ENCODE measurements at places on chromosomes 2 and 18.

GRCh38 chr2:176789751-176790150 is 422.8 kb upstream of the HNRNPA3 start:
- no peak for DNase-seq

DNA sequence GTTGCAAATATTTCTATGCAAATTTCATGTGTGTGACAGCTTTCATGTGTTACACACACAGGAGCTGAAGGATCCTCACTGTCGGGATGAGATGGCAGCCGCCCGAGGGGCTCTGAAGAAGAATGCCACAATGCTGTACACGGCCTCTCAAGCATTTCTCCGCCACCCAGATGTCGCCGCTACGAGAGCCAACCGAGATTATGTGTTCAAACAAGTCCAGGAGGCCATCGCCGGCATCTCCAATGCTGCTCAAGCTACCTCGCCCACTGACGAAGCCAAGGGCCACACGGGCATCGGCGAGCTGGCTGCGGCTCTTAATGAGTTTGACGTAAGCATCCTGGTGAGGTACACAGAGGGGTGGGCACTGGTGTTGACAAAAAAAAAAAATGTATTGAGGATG is 361.2 kb downstream of the CTNNA2 start:
- DNase-seq: no peak

GRCh38 chr2:229810786-229811185 is 96.4 kb upstream of the DNER start:
- DNase-seq: no peak

DNA sequence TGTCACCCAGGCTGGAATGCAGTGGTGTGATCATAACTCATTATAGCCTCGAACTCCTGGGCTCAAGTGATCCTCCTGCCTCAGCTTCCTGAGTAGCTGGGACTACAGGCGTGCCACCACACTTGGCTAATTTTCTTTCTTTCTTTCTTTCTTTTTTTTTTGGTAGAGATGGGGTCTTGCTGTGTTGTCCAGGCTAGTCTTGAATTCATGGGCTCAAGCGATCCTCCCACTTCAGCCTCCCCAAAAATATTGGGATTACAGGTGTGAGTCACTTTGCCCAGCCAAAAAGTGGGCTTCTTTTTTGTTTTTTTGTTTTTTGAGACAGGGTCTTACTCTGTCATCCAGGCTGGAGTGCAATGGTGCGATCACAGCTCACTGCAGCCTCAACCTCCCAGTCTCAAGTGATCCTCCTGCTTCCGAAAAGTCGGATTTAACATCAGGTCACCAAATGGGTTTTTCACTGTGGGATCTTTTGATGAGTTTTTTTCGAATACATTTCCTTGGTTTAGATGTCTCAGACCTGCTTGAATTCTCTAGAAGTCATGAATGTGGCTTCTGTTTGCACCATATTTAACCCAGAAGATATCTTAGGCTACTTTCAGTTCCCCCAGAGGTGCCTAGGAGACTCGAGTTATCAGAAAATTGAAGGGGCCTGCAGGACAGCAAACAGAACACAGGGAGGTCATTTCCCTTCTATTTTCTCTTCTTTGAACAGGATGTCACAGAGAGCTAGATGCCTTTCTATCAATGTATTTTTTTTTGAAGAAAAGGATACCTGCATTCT is 8.9 kb downstream of the RAB31 start:
- DNase-seq: no peak

DNA sequence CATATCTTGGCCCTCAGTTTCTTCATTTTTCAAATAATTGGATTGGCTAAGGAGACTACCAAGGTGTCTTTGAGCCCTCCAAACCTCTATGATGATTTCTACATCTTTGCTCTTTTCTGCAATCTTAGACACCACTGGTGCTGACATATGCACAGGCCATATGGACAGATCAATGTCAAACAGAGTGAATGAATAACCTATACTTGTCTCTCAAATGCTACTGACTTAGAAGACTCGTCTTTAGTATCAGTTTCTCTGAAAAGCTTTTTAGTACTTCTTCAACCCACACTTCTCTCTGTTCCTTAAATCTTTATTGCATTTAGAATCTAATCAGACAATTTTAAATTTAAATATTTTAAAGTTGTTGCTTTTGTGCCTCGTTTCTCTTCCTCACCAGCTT is 258.2 kb downstream of the LTBP1 start:
- no peak for DNase-seq

DNA sequence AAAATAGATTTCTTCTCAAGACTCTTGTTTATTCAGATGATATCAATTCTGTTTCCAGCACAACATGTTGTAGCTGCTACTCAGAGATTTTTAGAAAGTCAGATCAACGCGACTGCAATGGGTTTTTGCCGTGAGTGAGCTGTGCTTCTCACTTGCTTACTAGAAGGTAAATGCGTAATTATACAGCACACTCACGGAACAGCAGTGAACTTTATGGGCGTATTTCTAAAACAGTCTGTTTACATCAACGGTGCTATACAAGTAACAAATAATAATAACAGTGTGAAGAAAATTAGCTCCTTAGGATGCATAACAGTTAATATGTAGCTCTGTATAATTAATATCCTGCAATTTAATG is 533.6 kb downstream of the RNF144A start:
- no peak for DNase-seq

- no peak for DNase-seq
Measured at GRCh38 chr2:105396254-105397024, 2.4 kb downstream of the FHL2 start.

DNA sequence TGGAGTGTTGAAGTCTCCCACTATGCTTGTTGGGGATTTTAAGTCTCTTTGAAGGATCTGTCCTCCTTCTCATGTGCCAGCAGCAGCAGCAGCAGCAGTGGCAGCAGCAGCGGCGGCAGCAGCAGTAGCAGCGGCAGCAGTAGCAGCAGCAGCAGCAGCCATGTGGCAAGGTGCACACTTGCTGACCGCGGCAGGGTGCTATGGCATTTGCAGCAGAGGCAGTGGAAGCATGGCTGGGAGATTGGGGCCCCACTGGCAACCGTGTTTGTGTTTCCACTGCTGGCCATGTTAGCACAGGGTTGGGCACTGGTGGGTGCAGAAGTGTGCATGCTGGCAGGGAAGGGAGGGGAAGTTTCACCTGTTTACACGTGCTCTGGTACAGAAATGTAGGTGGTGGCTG is 280.1 kb downstream of the NUP35 start:
- DNase-seq: no peak

GRCh38 chr2:12036640-12036983 is 290.2 kb downstream of the LPIN1 start:
- DNase-seq: no peak
